ENCODE measurements at places on chromosomes 4 and X. TPM values are rescaled to one million over a fixed set of nuclear protein-coding genes. Genes with fewer than 3 reads are reported as not detected.

ZNF141 gene
- total RNA-seq, result 32.5 TPM

CWH43 gene
- not detected for total RNA-seq

NAP1L5 gene
- 4.9 TPM for total RNA-seq

PPARGC1A gene
- total RNA-seq, result 3.7 TPM

KLHL13 gene
- 5.6 TPM for total RNA-seq

RAB33A gene
- 4.3 TPM for total RNA-seq

AMTN gene
- total RNA-seq, result not detected

DUSP9 gene
- 4.2 TPM for total RNA-seq

DNA sequence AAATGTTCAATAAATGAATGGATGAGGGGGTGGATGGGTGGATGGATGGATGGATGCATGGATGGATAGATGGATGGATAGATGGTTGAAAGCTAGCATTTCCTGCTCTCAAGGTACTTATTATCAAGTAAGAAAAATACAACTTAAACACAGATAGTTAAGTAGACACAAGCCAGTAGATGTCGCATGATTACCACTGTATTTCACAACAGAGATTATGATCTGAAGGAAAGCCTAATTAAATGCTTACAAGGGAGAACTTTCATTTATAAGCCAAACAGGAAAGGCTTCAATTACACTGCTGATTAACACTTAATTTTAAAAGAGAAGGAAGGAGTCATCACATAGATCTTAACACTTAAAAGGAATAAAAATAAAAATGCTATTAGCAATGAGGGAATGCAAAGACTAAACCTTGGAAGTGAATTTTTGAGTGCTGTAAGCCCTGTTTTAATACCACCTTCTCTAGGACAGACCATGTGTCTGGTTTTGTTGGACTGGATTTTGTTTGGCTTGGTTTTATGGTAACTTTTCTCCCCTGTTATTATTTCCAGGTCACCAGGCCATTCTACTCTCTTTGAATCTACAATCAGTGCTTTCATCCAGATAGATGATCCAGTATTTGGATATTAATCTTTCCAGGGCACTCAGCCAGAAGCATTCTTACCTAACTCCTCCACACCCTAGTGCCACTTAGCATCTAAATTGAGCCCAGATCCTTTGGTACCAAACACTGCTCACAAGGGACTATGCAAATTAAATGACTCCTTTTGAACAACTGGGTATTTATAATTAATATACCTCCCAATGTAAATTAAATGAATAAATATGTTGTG lies 75.5 kb upstream of the SLC39A8 start:
- H3K27ac ChIP-seq, result peak overlapping the region; percentile 33
- no peak for DNase-seq
- H3K4me1 ChIP-seq, result peaks cover 14% of the 10 kb centered on the region
- H3K27me3 ChIP-seq, result no peaks in the 10 kb centered on the region
- no peak overlapping the region for H3K4me3 ChIP-seq
- peaks cover 13% of the 10 kb centered on the region for H3K36me3 ChIP-seq

DNA sequence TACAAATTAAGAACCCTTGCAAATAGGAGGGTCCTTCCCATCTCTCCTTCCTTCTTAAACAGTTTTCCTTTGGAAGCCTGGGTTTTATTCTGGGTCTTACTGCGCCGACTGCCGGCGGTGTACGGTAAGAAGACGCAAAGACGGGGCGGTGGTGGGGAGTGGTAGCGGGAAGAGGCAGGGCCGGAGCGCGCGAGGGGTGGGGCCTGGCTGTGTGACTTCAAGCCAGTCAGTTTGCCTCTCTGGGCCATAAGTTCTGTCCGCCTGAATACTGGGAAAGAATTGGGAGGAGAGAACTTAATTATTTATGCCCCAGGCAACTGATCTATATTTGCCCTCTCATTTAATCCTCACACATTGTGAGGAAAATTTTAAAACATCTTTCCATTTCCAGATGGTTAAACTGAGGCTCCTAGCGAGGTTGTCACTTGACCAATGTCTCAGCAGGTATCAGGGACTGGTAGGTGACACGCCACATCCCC lies 726 bp upstream of the KANTR start:
- no peaks in the 10 kb centered on the region for H3K27me3 ChIP-seq
- peak overlapping the region; percentile 81 for H3K4me3 ChIP-seq

- H3K36me3 ChIP-seq, result no peaks in the 10 kb centered on the region
- DNase-seq, result no peak
- no peak overlapping the region for H3K4me3 ChIP-seq
- H3K27me3 ChIP-seq, result peaks cover 2% of the 10 kb centered on the region
- H3K4me1 ChIP-seq, result no peaks in the 10 kb centered on the region
Observed at GRCh38 chr4:87559090-87559837, 30.1 kb upstream of the SPARCL1 start.

DNA sequence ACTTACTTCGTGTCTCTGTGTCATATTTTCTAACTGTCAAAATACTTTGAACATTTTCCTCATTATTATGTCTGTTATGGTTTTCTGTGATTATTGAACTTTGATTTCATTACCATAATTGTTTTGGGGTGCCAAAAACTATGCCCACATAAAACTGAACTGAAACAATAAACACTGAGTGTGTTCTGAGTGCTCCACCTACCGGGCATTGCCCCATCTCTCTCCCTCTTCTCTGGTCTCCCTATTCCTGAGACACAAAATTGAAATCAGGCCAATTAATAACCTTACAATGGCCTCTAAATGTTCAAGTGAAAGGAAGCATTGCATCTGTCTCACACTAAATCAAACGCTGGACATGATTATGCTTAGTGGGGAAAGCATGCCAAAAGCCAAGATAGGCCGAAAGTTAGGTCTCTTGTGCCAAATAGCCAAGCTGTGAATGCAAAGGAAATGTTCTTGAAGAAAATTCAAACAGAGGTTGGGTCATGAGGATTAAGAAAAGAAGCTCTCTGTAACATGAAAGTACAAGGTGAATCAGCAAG lies 972.3 kb downstream of the PCDH7 start:
- DNase-seq, result no peak
- peaks cover 2% of the 10 kb centered on the region for H3K36me3 ChIP-seq
- no peak overlapping the region for H3K27ac ChIP-seq
- H3K4me1 ChIP-seq, result peaks cover 5% of the 10 kb centered on the region
- no peak overlapping the region for H3K4me3 ChIP-seq
- no peaks in the 10 kb centered on the region for H3K27me3 ChIP-seq

GRCh38 chr4:153260132-153260531 lies 55.9 kb downstream of the TRIM2 start:
- peak overlapping the region; percentile 86 for H3K27ac ChIP-seq
- H3K36me3 ChIP-seq, result peaks cover 13% of the 10 kb centered on the region
- H3K27me3 ChIP-seq, result no peaks in the 10 kb centered on the region
- peaks cover 16% of the 10 kb centered on the region for H3K4me1 ChIP-seq
- H3K4me3 ChIP-seq, result no peak overlapping the region

DNA sequence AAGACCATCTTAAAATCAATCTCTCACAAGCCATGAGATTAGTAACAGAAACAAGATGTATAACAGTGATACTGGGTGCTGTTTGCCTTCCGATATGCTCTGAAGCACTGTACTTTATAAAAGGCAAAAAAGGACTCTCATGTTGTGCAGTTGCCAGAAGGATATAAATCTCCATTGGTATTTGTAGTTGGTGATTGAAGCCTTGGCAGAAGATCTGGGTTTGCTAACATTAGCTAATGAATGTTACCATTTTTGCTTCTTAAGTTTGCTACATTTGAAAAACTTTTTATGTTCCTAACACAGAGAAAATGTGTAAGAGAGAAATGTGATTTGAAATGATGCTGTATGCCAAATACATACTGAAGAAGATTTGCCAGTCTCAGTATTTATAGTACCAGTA lies 44.4 kb downstream of the RAP1GDS1 start:
- H3K4me3 ChIP-seq, result no peak overlapping the region
- no peak for DNase-seq
- peaks cover 27% of the 10 kb centered on the region for H3K36me3 ChIP-seq
- H3K27me3 ChIP-seq, result no peaks in the 10 kb centered on the region

DNA sequence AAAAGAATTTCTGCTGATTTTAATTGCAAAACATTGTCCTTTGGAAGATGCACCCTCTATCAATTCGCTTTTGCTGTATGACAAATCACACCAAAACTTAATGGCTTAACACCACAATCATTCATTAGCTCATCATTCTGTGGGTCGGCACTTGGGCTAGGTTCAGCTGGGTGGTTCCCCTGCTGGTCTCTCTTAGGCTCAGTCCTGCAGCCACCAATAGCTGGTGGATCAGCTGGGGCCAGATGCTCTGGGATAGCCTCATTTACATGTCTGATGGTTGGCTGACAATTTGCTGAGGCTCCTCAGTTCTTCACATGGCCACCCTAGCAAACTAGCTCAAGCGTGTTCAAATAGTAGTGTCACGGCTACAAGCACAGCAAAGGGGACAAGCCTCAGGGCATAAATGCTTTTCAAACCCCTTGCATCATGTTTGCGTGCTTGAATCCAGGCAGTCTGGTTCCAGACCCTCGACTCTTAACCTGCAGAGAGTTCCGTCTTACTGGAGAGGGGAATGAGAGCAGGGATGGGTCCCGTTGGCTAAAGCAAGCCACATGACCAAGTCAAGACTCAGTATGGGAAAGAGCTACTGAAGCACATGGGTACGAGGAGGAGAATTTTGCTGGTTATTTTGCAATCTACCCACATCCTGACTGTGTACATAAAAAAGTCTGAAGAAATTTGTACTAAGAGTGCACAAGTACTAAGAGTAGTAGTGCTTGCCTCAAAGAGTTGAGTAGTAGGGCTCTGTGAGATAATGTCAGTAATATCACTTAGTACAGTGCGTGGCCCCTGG lies 7.5 kb upstream of the ACSL1 start:
- no peak for DNase-seq
- no peak overlapping the region for H3K4me3 ChIP-seq
- no peaks in the 10 kb centered on the region for H3K4me1 ChIP-seq
- H3K27ac ChIP-seq, result no peak overlapping the region
- H3K36me3 ChIP-seq, result no peaks in the 10 kb centered on the region

- peaks cover 6% of the 10 kb centered on the region for H3K4me1 ChIP-seq
- H3K36me3 ChIP-seq, result no peaks in the 10 kb centered on the region
- peaks cover 91% of the 10 kb centered on the region for H3K27me3 ChIP-seq
- no peak overlapping the region for H3K4me3 ChIP-seq
- no peak for DNase-seq
Observed at GRCh38 chr4:121769341-121769740, 4.4 kb upstream of the SMIM43 start.

DNA sequence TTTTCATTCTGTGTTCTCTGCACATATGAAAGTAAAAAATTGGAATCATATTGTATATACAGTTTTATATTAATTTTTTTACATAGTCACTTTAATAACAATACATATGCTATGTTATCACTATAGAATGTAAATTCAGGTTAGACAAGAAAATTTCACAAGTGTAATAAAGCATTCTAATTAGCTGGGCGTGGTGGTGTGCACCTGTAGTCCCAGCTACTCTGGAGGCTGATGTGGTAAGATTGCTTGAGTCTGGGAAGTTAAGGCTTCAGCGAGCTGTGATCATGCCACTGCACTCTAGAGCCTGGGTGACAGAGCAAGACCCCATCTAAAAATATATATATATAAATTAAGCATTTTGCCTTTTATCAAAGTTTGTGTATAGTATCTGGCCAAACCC lies 95.7 kb downstream of the ANXA3 start:
- peaks cover 48% of the 10 kb centered on the region for H3K4me1 ChIP-seq
- no peak overlapping the region for H3K4me3 ChIP-seq
- no peaks in the 10 kb centered on the region for H3K36me3 ChIP-seq
- H3K27me3 ChIP-seq, result no peaks in the 10 kb centered on the region
- no peak overlapping the region for H3K27ac ChIP-seq

DNA sequence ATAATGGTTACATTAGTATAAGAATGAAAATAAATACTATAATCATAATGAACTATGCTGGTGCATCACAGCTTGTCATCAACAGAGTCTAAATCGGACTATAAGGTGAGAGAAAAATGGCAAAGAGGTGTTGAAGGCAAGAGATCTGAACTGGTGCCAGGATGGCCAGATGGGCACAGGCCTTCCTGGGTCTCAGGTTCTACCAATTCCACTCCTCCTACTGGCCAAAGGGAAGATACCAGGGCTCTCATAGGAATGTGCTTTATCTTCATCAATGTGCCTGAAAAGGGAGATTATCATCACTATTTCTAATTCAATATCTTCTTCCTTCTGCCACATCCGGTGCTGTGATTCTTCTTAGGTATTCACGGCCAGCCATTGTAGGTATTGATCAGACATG lies 107.6 kb downstream of the GASK1B start:
- H3K27ac ChIP-seq, result no peak overlapping the region
- no peaks in the 10 kb centered on the region for H3K36me3 ChIP-seq
- no peak for DNase-seq
- H3K4me1 ChIP-seq, result peaks cover 4% of the 10 kb centered on the region
- no peaks in the 10 kb centered on the region for H3K27me3 ChIP-seq
- no peak overlapping the region for H3K4me3 ChIP-seq

- H3K4me1 ChIP-seq, result peaks cover 2% of the 10 kb centered on the region
- H3K27ac ChIP-seq, result no peak overlapping the region
- H3K36me3 ChIP-seq, result no peaks in the 10 kb centered on the region
- no peak for DNase-seq
- H3K4me3 ChIP-seq, result no peak overlapping the region
Observed at GRCh38 chrX:154714925-154715324, 36.0 kb downstream of the GAB3 start.

DNA sequence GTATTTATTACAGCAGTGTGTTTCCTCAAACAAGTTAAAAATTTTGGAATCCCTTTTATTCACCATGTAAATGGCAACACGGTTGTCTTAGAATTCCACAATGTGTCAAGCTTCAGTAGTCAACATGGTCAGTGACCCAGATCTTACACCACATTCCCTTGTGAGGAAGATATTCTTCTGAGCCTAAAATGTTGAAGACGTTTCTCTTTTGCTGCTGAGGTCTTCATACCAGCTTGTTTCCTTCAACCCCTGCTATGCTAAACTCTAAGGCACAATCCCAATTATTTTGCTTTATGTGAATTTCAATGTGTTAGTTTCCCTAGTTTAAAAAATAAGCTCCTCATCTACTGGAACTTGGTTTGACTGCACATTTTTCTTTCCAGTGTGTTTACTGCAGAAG lies 17.6 kb upstream of the LDB2 start:
- no peak overlapping the region for H3K4me3 ChIP-seq
- no peak overlapping the region for H3K27ac ChIP-seq
- no peaks in the 10 kb centered on the region for H3K27me3 ChIP-seq

- peaks cover 36% of the 10 kb centered on the region for H3K4me1 ChIP-seq
- H3K27me3 ChIP-seq, result no peaks in the 10 kb centered on the region
- H3K4me3 ChIP-seq, result no peak overlapping the region
Observed at GRCh38 chr4:118284169-118284568, 68.6 kb downstream of the PRSS12 start.

- peaks cover 21% of the 10 kb centered on the region for H3K27me3 ChIP-seq
- H3K4me1 ChIP-seq, result no peaks in the 10 kb centered on the region
- H3K4me3 ChIP-seq, result no peak overlapping the region
- no peaks in the 10 kb centered on the region for H3K36me3 ChIP-seq
Observed at GRCh38 chr4:27267339-27267969, 406.8 kb downstream of the STIM2 start.

GRCh38 chrX:129125122-129125914 lies 398.0 kb downstream of the SMARCA1 start:
- no peak for DNase-seq
- H3K36me3 ChIP-seq, result no peaks in the 10 kb centered on the region
- H3K4me1 ChIP-seq, result no peaks in the 10 kb centered on the region
- H3K27me3 ChIP-seq, result no peaks in the 10 kb centered on the region
- H3K27ac ChIP-seq, result no peak overlapping the region
- no peak overlapping the region for H3K4me3 ChIP-seq

Data from mesothelial cell of epicardium (in vitro differentiated cells).